T1000 (cell line): ENCODE measurements at places on chromosomes 1 and 21.

DNA sequence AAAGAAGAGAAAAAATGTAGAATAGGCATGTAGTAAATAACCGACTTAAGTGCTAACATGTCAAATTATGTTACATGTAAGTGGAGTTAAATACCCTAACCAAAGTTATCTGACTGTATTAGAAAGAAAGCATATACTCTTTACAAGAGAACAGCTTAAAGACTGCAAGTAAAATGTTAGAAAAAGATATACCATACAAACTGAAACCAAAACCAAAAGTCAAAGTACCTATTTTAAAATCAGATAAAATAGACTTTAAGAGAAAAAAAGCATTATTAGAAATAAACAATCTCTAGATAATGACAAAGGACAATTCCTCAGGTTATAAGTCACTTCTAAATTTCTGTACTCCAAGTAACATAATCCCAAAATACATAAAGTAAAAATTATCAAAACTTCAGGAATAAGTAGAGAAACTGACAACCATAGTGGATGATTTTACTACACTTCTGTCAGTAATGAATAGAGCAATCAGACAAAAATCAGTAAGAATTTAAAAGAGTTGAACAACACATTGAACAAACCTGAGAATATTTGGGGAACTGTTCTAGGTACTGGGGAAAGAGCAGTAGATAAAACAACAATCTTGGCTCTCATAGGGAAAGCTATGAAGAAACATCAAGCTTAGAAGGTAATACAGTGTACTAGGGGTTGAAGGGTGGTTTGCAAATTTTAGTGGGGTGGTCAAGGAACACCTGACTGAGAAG, 127.3 kb downstream of the TBX19 start:
- DNase-seq, result no peak

DNA sequence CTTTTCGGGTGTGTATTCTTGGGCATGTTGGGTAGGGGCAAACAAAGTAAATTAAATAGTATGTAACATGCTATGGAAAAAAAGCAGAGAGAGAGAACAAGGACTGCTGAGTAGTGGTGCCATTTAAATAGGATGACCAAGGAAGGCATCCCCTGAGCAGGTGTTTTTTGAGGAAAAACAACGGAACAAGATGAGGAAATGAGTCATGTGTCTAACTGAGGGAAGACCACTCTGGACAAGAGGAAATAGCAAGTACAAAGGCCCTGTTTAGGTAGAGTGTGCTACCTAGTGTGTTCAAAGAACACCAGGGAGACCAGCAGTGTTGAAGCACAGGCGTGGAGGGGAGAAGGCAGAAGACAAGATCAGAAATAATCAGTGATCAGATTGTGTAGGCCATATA, 20.1 kb upstream of the GUCA2A start:
- DNase-seq, result no peak

DNA sequence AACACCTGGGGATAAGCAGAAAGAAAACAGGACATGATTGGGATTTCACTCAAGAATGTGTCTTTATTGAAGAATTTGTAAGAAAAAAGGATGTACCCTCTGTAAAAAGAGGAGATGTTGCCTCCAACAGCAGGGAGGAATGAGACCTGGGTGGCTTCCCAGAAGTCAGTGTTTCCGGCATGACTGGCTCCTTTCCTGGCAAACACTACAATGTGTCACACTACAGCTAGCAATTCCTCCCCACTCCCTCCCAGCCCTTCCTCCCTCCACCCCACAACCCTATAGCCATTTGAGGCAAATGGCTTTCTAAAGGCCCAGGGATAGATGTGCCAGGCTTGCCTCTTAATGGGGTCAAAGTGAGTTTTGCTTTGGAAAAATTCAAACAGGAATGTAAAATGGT, 11.5 kb upstream of the COL8A2 start:
- DNase-seq, result no peak

DNA sequence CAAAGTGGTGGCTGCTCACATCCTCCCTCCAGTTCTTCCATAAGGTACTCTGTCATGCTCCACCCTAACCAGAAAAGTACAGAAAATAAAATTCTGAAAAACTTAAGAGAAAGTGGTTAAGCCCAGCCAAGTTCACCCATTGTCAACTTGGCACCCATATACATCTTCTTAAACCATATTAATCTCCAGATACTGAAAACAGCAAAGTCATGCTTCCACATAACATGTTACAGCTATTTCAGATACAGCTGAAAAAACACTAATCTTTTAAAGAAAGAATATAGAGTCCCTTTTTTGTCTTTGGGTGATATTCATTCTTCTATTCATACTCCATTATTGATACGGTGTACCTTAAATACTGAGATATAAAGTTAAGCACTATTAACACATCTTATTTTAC, 577.8 kb downstream of the KCNT2 start:
- no peak for DNase-seq

DNA sequence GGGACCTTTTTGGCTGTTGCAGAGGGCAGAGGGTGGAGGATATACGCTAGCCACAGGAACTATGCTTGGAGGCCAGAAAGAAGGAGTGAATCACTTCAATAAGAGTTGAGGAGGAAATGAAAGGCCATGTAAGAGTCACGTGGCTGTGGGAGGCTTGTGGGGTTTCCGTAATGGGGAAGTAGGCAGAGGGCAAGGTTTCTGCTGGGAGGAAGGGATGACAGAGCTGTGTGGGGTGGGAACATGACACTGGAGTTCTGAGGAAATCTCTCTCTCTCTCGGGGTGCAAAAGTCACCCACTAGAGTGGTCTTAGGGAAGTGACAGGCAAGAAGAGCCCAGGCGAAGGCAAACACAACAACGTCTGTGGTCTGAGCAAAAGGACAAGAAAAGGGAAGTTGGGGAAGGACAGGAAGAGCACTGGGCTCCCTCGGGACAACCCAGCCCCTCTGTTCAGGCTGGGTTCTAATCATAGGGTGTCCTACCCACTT, 3.9 kb upstream of the CD1C start:
- no peak for DNase-seq

- no peak for DNase-seq
Measured at GRCh38 chr1:171676823-171677222, 24.3 kb upstream of the MYOC start.

DNA sequence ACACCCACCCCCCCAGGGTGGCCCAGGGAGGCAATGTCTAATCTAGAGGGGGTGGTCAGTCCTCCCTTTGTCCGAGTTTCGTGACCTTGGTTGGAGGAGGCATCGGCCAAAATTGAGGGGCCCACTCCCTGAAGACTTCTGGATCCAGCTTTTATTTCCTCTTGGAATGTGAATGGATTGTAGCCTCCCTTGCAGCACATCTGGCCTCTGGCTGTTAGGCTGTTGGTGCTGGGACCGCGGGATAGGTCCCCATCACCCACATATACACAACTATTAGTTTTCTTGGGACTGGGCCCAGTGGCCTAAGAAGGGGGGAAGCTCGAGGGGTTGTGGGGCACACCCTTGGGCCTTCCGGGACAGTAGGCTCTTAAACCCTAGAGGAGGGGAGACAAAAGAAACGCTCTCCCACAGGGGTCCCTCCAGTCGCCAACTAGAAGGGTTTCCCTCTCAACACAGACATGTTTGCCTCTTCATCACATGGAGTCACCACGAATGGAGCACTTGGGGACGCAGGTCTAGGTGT, 2.5 kb downstream of the LHX4 start:
- DNase-seq, result no peak

- DNase-seq, result no peak
Measured at GRCh38 chr1:206080026-206080820, 27.2 kb downstream of the RHEX start.

DNA sequence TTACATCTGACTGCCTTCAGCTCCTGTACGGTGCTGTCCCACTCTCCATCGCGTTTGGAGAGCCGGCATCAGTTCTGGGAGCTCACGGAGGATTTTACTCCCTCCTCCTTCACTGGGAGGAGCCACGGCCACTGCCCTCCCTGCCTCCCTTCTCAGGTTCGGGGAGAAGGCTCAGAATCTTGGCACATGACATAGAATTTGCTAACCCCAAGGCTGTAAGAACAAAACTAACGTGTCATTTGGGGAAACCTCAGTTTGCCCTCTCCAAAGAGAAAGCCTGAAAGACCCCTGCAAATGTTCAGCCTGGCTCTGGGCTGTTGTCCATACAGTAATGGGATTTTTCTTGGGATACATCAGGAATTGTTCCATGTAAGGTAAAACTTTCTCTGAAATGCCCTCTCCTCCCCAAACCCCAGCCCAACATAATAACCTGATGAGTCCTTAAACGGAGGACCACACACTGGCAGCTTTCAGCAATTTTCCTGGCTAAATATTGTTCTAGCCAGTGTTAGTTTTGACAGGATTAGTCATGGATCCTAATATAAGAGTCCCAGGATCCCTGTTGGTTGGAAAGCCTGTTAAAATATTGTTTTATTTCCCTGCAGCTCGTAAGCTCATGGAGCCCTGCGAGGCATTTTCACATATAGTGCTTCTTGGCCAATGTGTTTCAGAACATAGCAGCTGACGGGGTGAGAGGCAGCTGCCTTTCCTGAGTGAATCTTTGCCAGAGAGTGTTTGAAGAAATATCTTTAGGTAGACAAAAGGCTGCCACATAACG, 98.8 kb downstream of the RHOU start:
- no peak for DNase-seq

DNA sequence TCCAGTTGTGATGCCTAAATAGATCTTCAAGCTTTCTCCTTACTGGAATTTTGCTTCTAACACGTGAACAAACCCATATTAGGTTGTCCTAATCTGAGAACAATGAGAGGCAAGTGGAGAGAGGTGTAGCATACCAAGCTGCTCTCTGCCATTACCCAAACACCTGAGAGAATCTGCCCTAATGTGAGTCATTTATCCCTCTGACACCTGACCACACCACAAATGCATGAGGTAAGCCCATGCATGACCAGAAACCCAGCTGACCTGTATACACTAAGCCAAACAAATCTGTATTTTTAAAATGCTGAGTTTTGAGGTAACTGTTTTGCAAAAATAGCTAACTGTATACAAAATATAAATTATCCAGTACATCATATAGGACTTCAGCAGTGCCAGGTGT, 1458.1 kb upstream of the B3GALT2 start:
- DNase-seq, result no peak

- no peak for DNase-seq
Measured at GRCh38 chr21:25424634-25425033, 182.6 kb downstream of the MRPL39 start.

- DNase-seq, result no peak
Measured at GRCh38 chr1:91520942-91521507, 20.4 kb downstream of the CDC7 start.

- no peak for DNase-seq
Measured at GRCh38 chr1:160168609-160169369, 17.4 kb downstream of the ATP1A4 start.

- DNase-seq, result no peak
Measured at GRCh38 chr21:42374864-42375499, 8.6 kb upstream of the TFF1 start.

DNA sequence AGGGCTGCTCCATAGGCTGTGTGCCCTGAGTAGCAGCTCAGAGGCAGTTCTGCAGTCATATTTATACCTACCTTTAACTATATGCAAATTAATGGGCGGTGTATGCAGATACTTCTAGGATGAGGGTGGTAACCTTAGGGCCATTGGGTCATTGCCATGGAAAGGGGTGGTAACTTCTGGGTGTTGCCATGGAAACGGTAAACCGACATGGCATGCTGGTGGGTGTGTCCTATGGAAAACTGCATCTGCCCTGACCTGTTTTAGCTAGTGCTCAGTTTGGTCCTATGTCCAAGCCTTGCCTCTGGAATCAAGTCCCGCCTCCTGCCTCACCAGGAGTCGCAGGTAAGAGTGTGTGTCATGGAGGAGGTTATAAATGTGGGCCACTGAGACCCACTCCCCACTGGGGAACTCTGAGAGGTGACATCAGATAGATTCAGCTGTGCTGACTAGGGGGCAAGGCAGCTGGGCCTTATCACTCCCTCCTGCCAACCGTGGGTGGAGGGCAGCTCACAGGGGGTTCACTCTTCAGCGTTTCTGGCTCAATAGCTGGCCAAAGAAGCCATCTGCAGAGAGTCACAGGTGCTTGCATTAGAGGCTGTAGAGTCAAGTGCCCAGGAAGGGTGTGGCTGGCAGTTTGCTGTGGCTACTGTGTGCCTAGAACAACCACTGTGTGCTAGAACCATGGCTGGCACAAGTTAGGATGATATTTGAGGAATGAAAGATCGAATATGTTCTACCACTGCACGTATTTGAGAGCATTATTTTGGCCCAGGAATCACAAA, 19.0 kb downstream of the BACE2 start:
- no peak for DNase-seq

DNA sequence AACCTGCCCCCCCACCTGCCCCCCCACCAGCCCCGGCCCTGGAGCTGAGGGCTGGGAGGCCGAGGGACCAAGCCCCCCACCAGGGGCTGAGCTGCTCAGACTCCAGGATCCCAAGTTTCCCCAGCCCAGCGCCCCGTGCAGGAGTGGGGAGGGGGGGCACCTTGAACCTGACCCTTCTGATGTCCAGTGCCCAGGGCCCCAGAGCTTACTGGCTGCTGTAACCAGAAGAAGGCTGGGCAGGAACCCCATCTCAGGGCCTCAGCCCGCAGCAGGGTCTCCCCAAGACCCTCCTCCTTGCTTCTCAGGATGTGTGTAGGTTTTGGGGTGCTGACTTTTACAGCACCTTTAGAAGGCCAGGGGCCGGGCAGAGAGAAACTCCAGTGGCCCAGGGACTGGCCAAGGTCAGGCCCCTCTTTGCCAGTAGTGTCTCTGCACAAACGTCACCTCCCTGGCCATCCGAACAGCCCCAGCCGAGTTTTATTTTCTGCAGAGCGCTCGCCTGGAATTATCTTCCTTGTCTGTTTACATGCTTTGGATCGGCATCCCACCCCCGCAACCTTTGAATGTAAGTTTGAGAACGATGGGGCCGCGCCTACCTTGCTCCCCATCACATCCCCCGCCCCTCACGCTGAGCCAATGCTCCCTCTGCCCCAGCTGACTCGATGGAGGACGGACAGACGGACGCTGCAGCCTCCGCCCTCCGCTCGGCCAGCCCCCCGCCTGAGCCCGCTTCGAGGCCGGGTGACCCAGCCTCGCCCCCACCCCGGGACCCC, 70.1 kb upstream of the CASZ1 start:
- no peak for DNase-seq

DNA sequence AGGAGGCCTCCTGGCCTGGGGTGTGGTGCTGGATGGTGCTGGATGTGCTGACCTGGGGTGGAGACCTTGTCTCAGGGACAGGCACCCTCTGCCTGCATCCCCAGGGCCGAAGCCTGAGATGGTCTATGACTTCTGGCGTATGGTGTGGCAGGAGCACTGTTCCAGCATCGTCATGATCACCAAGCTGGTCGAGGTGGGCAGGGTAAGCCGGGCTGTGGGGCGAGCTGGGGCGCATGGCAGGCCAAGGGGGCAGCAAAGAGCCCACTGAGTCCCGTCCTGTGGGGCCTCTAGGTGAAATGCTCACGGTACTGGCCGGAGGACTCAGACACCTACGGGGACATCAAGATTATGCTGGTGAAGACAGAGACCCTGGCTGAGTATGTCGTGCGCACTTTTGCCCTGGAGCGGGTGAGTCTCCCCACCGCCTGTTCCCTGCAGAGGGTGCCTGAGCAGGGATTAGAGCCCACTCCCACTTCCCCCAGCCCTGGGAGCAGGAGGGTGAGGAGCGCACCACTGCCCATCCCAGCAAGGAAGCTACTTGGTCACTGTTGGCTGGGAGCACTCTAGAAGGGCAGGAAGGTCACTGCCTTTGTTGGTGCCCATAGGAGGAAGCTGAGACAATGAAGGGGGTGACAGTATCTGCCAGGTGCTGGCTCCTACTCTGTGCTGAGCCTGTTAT, 75.2 kb downstream of the PTPRU start:
- DNase-seq, result no peak

- DNase-seq, result no peak
Measured at GRCh38 chr1:193593147-193593885, 406.9 kb upstream of the B3GALT2 start.
